ENCODE measurements at places on chromosomes 16 and 17.

DNA sequence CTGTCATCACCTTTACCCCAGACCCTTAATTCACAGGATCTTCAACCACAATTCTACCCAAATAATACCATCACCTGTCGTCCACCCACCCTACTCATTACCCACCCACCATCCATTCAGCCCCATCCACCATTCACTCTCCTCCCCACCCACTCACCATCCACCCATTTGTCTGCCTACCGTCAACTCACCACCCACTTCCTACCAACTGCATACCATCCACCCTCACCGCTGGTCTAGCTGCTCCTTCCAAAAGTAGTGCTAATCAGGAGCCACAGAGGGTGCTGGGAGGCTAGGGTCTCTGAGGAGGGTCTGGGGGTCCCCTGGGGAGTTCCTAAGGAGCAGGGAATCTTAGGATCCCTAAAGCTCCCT, 12.0 kb upstream of the IGFBP4 start:
- DNase-seq: no peak

DNA sequence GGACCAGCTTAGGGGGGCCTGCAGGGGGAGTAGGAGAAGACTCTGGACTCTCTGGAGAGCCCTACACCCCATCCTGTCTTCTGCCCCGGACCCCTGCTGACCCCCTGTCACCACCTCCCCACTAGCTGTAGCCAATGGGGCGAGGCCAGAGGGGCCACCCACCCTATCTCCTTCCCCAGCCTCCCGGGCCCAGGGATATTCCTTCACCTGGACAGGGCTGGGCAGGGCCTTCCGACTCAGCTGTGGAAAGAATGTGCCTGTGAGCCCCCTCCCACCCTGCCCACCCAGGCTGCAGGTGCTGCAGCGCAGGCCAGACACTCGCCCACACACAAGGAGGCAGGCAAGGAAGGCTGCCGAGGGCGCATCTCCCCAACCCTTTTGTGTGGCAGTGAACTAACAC, 23.0 kb downstream of the TSPOAP1 start:
- no peak for DNase-seq

DNA sequence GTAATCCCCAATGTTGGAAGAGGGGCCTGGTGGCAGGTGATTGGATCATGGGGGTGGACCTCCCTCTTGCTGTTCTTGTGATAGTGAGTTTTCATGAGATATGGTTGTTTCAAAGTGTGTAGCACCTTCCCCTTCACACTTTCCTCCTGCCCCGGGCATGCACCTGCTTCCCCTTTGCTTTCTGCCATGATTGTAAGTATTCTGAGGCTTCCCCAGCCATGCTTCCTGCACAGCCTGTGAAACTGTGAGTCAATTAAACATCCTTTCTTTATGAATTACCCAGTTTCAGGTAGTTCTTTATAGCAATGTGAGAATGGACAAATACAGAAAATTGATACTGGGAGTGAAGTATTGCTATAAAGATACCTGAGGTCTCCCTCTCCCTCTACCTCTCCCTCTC, 29.4 kb downstream of the RNF112 start:
- DNase-seq: no peak

DNA sequence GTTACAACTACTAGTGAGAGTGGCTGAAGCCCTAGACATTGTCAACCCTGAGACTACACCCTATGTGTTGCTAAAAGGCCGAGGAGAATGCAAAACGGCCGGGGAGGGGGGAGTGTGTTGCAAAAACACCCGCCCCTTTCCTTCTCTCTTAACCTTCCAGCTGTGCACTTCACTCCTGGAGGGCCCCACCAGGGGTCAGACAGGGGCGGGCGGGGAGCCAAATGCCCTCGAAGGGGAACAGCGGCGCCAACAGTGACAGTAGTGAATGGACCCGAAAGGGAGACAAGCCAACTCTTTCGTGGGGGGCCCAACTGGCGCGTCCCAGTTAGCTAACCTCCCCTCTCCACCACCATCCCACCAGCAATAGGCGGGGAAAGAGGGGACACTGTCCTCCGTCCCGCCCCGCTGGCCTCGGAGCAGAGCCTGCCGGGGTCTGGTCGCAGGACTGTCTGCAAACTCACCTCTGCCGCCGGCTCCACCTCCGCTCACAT, 352 bp downstream of the MARF1 start:
- DNase-seq: peak; percentile 35
